ENCODE measurements at places on chromosomes 2 and 18. TPM values are rescaled to one million over a fixed set of nuclear protein-coding genes. Genes with fewer than 3 reads are reported as not detected.

SLC30A3 gene
- total RNA-seq, result 2.1 TPM

IKZF2 gene
- total RNA-seq, result 0.27 TPM

INHBB gene
- total RNA-seq, result 20.0 TPM

EVX2 gene
- not detected for total RNA-seq

GYPC gene
- not detected for total RNA-seq

KLHL14 gene
- not detected for total RNA-seq

CXCR1 gene
- not detected for total RNA-seq

Data from A549 treated with Mapracorat at 1 μM for 4 hours (cell line).